Activated effector memory CD4-positive, alpha-beta T cell treated with Interleukin-2 at 50 U/mL for 16 hours (primary cell): ENCODE measurements at places on chromosomes 6 and 20.

DNA sequence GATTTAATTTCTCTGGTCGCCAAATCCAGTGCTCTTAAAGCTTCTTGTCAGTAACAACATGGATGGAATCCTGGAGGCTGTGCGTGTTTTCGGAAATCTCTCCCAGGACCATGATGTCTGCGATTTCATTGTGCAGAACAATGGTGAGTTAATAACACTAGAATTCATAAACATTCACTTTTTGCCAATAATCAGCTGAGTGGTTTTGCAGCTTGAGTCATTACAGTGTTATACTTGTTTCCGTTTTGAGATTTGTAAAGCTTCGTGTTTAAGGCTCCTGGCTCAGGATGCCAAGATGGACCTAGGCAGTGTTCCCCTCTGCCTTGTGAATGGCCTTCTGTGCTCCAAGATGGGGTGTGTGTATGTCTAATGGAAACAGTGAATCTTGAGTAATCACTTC lies 113.8 kb downstream of the ARMC2 start:
- DNase-seq, result no peak

GRCh38 chr20:1900321-1900801 lies 5.2 kb downstream of the SIRPA start:
- no peak for DNase-seq

DNA sequence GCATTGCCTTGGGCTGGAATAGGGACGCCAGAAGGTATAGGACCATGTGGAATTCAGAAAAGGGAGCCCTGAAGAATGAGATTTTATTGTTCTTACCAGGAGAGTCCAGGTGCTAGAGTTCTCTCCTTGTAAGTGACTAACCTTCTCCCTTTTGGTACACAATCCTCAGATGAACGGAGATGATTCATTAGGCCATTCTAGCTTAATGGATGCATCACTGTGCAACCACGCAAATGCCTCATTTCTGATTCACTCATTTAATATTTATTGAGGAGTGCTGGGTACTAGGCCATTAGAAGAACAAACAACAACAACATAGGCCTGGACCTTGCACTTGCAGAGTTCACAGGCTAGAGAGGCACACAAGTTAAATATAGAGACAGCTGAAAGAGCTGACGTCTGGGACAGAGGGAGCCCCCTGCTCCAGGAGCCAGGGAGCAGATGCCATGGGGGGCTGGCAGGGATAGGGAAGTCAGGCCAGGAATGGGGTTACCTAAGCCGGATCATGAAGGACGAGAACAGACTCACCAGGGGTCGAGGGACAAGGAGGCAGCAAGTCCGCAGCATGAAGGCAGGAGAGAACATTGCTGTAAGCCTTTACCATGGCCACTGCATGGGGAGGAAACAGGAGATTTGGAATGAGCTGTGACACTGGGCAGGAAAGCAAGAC lies 179.5 kb upstream of the AKAP12 start:
- DNase-seq, result no peak

- no peak for DNase-seq
Observed at GRCh38 chr20:12037521-12037920, 119.8 kb downstream of the BTBD3 start.

DNA sequence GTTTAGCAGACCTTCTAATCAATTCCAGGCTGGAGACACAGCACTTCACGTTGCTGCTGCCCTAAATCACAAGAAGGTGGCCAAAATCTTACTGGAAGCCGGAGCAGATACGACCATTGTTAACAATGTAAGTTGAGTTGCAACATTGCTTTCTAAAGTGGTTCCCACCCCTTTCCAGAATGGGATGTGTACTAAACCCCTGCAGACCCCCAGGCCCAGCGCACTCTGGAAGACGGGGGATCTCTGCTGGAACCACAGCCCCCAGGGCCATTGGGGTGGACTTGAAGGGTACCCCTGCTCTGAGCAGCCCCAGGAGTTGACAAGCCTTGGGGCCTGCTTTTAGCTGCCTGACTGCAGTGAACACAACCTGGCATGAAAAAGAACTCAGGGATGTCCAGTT lies 22.0 kb downstream of the LYRM2 start:
- DNase-seq, result no peak

- DNase-seq, result no peak
Observed at GRCh38 chr20:57092112-57092899, 174.1 kb downstream of the BMP7 start.

- DNase-seq, result no peak
Observed at GRCh38 chr6:152952866-152953509, 29.9 kb downstream of the FBXO5 start.

- no peak for DNase-seq
Observed at GRCh38 chr6:35165630-35166071, 24.5 kb upstream of the TCP11 start.

DNA sequence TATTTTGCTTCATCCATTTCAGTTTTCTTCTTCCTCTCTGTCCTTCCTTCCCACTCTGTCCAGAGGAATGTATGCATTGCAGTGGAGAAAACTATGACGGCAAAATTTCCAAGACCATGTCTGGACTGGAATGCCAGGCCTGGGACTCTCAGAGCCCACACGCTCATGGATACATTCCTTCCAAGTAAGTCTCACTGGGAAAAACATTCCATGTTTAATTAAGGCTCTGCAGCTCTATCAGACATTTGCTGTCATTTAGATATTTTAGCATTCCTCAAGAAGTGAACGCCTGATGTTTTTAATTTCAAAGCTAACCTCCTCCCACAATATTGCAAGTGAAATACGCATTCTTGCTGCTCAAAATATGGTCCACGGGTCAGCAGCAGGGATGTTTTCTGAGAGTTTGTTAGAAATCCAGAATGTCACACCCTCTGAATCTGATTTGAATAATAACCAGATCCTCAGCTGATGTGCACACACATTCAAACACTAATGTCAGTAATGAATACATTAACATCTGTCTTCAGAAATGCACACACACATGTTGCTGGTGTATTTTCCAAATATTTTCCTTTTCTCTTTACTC lies 12.8 kb downstream of the PLG start:
- no peak for DNase-seq

DNA sequence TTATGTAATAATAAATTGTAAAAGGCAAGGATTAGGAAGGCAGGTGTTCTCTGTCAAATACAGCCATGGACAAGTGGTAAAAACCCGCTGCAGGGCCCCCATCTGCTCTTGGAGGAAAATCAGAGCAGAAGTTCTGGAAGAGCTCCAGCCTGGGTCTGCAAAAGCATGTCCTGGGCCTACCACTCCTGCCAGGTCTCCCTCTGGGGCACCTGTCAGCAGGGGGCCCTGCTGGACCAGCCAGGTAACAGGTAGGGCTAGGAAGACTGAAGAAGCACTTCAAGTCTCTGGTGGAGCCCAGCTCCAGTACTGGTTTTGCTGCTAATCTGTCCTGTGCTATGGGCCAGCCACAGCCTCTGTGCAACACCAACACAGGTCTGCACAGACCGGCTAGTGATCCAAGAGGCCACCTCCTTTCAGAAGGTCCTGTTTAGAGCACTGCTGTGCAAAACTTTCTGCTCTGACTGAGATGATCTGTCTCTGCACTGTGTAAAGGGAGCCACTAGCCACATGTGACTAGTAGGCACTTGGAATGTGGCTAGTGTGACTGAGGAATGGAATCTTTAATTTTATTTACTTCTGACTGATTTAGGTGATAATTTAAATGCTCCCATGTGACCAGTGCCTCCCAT lies 30.2 kb downstream of the RRBP1 start:
- DNase-seq, result no peak

DNA sequence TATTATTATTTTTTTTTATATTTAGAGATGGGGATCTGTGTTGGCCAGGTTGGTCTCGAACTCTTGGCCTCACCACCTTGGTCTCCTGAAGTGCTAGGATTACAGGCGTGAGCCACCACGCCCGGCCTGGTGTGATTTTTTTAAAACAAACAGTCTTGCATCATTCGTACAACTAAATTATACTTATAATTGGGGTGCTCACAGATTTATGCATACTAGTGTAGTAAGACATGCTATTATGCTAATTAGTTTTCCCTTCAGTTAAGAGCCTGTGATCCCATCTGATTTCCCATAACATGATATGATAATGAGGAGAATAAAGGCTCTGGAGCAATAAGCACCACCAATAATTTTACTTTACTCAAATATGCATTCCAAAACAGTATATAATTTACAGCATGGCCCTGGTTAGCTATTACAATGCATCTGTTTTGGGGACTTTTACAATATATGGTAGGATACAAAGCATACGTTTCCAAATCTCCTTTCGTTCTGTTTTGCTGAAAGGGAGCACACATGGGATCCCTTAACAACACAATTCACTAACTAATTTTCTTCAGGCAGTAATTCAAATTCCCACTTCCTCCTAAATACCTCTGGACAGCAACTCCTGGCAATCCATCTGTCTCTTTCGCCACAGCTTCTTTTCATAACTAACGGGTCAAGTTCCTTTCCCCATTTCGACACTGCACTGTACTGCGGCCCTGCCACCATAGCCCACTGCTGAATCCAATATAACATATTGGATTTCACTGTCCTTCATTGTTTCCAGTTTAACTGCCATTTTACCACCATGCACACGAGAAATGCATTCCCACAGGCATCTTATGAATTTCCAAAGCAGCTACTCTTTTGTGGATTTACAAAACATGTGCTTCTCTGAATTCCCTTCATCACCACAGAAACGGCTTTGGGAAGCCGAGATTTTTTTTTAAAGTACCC lies 1.7 kb downstream of the NUDT3 start:
- no peak for DNase-seq

- no peak for DNase-seq
Observed at GRCh38 chr6:129555206-129555832, 154.7 kb downstream of the ARHGAP18 start.

DNA sequence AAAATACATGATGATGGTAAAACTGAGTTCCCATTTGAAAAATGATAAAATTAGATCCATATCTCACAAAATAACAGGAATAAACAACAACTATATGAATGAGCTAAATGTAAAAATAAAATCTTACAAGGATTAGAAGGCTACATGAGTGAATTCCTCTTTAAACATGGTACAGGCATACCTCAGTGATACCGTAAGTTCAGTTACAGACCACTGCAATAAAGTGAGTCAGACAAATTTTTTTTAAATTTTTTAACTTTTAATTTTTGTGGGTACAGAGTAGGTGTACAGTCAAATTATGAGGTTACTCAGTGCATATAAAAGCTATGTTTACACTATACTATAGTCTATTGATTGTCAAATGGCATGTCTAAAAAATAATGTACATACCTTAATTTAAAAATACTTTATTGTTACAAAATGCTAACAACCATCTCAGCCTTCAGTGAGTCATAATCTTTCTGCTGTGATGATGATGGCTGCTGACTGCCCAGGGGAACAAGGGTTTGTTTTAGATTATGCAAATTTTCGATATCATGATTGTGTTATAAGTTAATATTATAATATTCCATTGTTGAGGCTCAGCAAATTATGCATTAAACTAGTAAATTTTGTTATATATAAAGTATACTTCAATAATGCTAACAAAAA lies 222.8 kb upstream of the RUNX2 start:
- no peak for DNase-seq

- DNase-seq, result no peak
Observed at GRCh38 chr6:79461205-79461604, 76.0 kb downstream of the LCA5 start.

DNA sequence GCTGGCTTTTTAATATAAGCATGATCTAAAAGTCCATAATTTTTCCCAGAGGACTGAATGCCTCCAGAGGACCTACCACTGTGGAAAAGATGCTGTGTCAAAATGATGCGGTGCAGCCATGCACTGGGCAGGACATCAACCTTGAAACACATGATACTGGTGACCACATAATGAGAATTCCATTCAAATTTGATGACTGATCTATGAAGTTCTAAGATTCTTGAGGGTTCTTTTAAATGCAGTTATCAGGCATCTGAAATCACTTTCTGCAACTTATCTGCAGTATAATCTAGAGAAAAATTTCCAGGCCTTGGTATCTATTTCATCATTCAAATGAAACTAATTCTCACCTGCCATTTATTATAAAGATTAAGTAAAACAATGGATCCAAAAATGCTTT lies 15.0 kb upstream of the MARCKS start:
- DNase-seq, result no peak

- no peak for DNase-seq
Observed at GRCh38 chr20:38610521-38610920, 8.9 kb downstream of the ARHGAP40 start.

- DNase-seq, result peak; percentile 21
Observed at GRCh38 chr20:63978319-63979228, 868 bp downstream of the SAMD10 start.
